Activated effector memory CD4-positive, alpha-beta T cell treated with Interleukin-2 at 50 U/mL for 16 hours (primary cell): ENCODE measurements at places on chromosomes 7 and 10.

DNA sequence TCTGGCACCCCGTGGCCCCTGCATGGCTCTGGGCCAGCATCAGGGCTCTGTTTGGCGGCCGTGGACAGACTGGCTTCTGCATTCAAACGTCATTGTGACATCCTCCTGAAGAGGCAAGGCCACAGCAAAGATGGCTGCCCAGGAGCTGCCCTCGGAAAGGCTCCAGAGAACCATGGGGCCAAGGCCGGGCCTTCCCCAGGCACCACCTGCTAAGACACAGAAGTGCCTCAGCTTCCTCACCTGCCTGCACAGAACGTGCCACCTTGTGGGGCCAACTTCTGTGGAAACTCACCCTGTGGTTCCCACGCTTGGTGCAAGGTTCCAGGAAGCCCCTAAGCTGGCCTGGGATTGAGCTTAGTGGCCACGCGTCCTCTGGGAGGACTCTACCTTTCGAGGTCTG, 396.9 kb downstream of the PTPRN2 start:
- no peak for DNase-seq

GRCh38 chr10:3222068-3222467, 49.5 kb upstream of the PITRM1 start:
- DNase-seq, result no peak

DNA sequence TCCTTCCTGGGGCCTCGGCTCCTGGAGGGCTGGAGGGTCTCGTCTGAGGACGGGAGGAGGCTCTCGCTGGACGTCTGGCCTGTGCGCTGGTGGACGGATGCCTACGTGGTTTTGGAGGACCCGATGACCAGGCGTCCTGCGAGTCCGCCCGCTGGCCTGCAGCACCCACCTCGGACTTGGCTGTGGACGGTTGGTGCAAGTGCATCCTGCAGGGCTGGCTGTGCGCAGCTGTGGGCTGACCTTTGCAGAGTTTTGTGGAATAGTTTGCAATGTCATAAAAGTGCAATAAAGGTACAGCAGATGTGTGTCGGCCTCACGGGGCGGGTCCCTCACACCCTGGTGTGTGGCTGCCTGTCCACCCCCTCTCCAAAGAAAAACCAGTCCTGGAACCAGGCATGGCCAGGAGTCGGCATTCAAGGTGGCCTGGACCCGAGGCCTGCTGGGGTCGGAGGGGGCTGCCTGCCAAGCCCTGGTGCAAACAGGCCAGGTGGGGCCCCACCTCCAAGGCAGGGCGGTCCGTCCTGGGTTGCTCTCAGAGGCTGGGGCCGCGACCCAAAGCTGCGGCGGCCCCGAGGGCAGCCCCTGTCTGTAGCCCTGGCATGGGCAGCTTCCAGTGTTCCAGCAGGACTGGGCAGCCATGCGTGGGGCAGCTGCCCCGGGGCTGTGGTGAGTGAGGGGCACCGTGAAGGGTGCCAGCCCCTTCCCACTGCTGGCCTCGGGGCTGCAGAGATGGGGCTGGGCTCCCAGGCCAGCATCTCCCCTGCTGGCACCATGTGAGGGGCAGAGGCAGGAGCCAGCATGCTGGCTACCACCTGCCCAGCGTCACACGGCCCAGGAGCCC, 29.3 kb upstream of the FOXL3 start:
- DNase-seq, result no peak

DNA sequence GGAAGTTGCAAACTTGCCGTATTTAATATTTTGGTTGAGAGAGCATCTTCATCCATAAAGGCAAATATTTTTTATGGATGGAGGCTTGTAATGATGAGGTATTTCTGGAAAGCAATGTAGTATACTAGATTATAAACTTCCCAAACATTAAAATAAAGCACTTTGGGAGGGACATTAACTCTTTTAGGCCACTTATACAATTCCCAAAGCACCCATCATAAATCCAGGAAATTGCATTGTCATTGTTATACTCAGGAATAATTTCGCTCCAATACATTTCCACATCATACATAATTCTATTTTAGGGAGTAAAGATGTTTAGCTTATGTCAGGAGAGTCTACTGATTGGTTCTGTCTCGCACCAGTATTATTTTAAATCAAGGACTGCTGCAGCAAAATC, 212.7 kb upstream of the MKI67 start:
- no peak for DNase-seq

DNA sequence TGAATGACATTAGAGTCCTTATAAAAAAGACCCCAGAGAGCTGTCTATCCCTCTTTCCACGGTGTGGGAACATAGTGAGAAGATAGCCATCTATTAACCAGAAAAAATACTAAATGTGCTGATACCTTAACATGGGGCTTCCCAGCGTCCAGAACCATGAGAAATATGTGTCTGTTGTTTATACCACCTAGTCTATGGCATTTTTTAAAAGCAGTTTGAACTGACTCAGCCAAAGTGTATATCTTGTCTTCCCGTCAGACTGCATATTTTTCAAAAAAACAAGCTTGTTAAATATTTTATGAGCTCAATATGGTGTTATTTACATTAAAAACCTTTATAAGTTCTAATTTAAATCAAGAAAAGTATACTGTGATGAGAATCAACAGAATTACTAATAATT, 255.3 kb downstream of the HGF start:
- DNase-seq, result no peak

DNA sequence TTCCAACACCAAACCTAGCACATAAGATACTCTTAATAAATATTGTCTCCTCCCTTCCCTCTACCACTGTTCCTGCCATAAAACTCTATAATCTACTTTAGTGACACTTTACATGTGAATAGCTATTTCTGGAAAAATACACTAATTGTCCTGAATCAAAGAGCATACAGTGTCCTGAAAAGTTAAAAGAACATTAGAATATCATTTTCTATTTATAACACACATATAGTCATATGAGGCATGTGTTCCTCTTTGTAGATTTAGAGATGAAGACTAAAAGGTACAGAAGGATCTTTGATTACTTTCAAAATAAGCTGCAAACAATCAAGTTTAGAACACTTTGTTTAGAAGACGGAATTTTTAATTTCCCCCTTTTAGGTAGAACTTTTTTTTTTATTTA, 13.6 kb downstream of the NCOA4 start:
- no peak for DNase-seq

GRCh38 chr7:136143271-136143670, 166.1 kb upstream of the MTPN start:
- no peak for DNase-seq

- DNase-seq, result no peak
Observed at GRCh38 chr10:68795886-68796532, 31.3 kb upstream of the STOX1 start.

- no peak for DNase-seq
Observed at GRCh38 chr7:4850262-4850795, 11.5 kb downstream of the PAPOLB start.

DNA sequence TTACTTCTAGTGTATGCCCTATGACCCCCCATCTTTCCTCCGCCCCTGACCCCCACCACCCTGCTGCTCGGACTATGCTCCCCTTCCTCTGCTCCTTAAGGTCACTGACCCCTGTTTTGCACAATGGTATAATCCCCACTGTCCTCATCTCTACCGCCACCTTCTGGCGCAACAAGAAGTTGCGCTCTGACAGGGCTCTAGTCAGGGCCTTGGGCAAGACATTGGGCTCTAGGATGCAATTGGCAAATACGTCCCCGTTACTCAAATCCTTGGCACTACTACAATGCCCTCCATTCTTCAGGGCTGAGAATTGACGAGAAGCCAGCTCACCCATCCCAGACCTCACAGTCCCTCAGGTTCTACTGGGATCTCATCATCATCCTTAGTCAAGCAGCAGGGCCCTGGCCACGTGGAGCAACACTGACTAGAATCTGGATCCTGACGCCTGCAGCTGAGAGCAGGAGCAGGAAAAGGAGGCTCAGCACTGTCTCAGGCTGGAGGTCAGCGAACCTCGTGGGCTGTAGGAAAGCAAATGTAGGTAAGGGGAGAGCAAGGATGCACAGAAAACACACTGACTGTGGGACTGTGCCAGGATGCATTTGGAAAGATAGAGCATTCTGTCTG, 10.6 kb downstream of the LRIT2 start:
- DNase-seq, result no peak

DNA sequence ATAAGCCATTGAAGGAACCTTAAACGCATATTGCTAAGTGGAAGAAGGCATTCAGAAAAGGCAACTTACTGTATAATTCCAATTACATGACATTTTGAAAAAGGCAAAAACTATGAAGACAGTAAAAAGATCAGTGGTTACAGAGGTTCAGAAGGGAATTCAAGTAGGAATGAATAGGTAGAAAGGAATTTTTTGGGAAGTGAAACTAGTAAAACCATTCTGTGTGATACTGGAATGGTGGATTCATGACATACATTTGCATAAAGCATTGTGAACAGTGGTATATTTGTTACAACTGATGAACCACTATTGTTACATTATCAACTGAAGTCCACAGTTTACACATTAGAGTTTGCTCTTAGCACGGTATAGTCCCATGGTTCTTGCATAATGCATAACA, 114.2 kb upstream of the GPR22 start:
- DNase-seq, result no peak

GRCh38 chr7:29400437-29400836, 163.2 kb upstream of the PRR15 start:
- DNase-seq, result no peak

GRCh38 chr10:127245456-127245855, 49.1 kb upstream of the INSYN2A start:
- DNase-seq, result no peak

DNA sequence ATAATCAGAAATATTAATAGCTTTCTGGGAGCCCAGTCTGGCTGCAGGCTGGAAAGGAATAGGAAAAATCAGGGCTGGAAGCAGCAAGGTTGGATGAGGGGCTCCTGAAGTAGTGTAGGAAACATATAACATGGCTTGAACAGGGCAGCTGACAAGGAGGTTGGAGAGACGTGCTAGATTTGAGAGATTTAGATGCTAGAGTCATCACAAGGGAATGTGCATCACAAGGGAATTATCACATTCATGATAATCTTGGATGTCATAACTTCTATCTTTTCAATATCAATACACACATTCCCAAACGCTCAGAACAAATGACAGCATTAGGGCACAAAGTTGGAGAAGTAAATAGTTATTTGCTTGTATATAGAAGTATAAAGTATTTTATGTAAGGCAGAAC, 120.9 kb upstream of the EGFR start:
- no peak for DNase-seq

DNA sequence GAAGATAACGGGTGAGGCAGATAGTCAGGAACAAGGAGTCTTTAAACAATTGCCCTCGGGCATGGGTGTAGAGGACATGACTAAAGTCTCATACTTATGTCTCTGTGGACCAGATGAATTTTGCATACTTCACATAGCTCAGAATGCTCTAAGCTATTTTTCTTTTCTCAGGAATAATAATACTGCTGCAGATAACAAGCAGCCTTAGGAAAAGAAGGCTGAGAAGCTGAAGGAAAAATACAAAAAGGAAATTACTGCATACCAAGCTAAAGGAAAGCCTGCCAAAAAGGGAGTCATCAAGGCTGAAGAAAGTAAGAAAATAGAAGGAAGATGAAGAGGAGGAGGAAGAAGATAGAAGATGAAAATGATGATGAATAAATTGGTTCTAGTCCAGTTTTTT, 13.4 kb upstream of the ERCC6 start:
- DNase-seq, result no peak

- no peak for DNase-seq
Observed at GRCh38 chr10:17085011-17085725, 44.4 kb downstream of the CUBN start.

DNA sequence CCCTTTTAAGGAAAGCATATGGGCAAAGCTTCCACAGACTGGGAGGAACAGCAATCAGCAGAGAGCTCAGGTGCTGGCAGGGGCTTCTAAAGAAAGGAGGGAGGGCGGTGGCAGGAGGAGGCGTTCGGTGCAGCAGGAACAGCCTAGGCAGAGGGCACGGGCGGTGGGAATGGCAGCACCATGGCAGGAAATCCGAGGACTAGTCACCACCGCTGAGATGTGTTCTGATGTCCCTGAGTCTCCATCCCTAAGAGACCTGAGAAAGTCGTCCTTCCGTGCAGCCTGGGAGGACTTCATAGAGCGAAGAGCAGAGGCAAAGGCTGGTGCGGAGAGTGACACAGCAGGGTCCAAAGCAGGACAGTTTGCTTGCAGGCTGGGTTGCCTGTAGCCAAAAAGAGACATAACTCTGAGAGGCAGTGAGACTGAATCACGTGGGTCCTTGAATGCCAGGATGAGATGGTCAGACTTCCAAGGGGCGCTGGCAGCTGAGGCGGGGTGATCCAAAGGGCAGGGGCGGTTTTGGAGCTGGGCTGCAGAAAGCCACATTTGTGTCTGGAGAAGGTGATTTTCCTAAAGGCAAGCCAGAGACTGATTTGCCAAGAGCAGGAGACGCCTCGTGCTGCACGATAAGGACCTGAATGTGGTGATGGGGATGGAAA, 35.8 kb upstream of the GRID1 start:
- no peak for DNase-seq

DNA sequence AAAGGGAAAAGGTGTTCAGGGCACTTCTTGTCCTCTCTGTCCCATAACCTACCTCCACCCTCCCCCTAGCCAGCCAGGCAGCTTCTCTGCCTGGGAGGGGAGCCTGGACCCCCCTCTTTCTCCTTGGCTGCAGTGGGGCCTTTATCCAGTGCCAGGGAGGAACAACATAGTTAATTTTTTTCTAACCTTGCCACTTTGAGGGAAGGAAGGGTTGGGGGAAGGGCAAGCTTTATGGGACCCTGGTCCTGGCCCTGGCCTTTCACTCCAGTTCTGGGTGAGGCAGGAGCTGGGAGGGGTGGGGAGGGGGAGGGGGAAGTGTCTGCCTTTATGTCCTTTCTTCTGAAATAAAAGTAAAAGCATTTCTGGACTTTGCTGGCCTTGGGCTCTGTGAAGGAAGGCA, 4.5 kb downstream of the VGF start:
- no peak for DNase-seq

DNA sequence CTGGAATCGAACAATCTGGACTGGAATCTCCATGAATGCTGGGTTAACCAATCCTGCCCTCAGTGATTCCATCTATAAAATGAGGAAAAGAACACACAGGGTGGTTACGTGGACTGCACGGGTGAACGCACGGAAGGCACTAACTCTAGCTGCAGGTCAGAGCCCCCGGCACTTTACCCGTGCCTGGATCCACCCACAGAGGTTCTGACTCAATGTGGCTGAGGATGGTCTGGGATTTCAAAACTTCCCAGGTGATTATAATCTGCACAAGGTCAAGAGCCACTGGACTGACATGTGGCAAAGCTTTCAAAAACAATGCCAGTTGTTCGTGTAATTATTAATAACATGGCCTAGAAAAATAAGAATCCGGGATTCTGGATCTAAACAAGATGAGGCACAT, 29.2 kb downstream of the KIAA1549 start:
- DNase-seq, result no peak

- DNase-seq, result no peak
Observed at GRCh38 chr7:83162402-83163256, at the start of gene PCLO. TSS of gene PCLO (minus strand) at chr7:83162884. CDS start at chr7:83162592, 292 bp downstream.

GRCh38 chr7:50826371-50827172, 43.9 kb upstream of the GRB10 start:
- no peak for DNase-seq

- DNase-seq, result no peak
Observed at GRCh38 chr7:30157204-30157603, 22.4 kb downstream of the MTURN start.

GRCh38 chr10:129545261-129545660, 78.2 kb downstream of the MGMT start:
- no peak for DNase-seq
